ENCODE measurements at places on chromosomes 16 and 17.
A peak's percentile ranks its signal among the peaks of the same experiment; 100 is the strongest.

DNA sequence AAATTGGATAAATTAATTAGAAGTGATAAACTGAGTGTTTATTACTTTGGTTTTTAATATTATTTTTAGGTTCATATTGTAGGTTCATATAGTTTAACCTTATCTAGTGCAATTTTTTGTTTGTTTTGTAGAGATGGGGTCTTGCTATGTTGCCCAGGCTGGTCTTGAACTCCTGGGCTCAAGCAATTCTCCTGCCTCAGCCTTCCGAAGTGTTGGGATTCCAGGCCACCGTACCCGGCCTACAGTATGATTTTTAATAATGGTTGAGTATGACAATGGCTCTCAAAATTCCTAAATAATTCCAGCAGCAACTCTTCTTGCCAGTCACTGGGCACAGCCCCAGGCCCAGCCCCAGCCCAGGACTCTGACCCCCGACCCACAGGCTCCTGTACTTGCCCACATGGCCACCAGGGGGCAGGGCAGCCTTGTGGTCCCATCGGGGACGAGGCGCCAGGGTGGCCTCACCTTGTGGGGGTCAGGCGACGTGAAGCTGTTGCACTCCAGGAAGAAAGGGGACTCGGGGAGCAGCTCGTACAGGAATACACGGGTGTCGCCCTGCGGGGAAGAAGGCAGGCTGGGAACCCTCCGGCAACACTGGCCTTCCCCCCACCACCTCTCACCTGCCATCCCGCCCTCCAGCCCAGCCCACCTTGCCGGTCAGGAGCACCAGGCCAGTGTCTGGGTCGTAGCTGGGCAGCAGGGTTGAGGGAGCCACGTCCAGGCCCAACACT is 7.9 kb upstream of the PAM16 start:
- DNase-seq = peak; percentile 90

- DNase-seq = no peak
These were observed 3.1 kb downstream of the ROGDI start for GRCh38 chr16:4799171-4799855.

DNA sequence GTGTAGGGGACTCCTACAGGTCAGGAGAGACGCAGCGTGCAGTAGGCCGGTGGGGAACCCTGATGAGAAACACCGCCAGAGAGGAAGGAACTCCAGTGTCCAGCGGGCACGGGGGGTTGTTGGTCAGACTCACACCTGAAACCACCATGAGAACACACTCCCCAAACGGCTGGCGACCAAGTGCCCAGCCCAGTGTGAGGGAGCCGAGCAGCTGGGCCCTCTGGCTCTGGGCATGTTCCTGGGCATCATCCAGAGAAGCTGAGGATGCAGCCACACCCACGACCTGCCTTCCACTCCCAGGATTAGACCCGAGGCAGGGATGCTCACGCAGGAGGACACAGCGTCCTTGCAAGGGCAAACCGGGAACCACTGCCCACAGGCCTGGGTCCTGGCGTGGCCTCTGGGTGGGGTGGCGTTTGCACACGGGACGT is 108.3 kb upstream of the ZNF750 start:
- no peak for DNase-seq

DNA sequence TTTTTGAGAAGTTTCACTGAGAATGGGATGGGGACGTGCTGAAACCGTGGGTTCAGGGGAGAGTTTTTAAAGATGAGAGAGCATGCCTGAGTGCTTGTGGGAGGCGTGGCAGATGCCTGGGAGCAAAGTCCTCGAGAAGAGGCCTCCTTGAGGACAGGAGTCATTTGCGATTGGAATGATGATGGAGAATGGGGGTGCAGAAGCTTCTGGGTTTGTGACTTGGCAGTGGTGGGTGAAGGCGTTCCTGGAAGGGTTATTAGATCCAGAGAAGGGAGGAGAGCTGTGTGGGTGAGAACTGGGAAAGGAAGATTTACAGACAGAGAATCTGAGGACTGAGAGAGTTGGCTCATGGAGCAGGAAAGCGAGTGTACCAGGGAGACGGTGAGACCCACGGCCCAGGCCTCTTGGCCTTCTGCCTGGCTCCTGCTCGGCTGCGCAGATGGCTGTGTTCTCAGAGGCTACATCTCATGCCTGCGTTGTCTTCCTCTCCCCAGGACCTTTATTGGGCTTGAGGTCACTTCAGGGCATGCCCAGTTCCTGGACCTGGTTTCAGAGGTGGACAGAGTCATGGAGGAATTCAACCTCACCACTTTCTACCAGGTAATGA is 8.6 kb upstream of the MMP15 start:
- DNase-seq = no peak

DNA sequence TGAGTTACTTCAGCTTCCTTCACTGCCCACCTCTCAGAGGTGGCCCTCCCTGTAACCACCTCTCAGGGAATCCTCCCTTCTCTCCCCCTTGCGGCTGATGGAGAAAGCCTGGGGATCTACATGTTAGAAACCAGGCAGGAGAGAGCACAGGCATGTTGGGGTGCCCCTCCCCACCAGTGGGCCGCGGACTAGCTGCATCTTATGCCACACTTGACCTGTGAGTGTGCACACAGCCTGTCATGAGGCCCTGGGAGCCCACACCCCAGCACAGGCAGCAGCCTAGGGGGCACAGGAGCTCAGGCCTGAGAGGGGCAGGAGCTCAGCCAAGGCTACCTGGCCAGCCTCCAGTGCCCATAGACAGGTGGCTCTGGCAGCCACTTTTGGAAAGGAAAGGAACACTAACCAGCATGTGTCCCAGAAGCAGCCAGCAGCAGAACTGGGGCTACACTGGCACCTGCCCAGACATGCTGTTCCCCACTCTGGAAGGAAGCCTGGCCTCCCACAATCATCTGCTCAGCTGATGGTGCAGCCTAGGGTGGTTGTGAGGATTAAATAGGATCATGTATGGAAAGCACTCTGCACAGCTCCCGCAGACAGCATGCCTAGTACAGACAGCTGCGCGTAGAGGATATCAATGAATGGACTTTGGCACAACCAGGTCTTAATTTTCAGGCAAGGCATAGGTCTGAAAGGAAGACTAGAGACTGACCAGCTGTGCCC is 60.5 kb downstream of the TMEM132E start:
- DNase-seq = no peak

- DNase-seq = no peak
These were observed 2.4 kb upstream of the CBFB start for GRCh38 chr16:67026570-67026969.

- DNase-seq = no peak
These were observed 24.5 kb upstream of the SUPT4H1 start for GRCh38 chr17:58376472-58377000.

GRCh38 chr16:67000384-67001351 is 12.3 kb downstream of the CES4A start:
- DNase-seq = peak; percentile 89

- DNase-seq = no peak
These were observed 235.7 kb downstream of the GSG1L start for GRCh38 chr16:27827765-27828164.

- DNase-seq = no peak
These were observed 8.2 kb upstream of the MMP2 start for GRCh38 chr16:55470533-55471371.

GRCh38 chr17:28204751-28205150 is 114.2 kb upstream of the TMEM97 start:
- no peak for DNase-seq

GRCh38 chr17:80971704-80972304 is 19.8 kb upstream of the CHMP6 start:
- DNase-seq = no peak

DNA sequence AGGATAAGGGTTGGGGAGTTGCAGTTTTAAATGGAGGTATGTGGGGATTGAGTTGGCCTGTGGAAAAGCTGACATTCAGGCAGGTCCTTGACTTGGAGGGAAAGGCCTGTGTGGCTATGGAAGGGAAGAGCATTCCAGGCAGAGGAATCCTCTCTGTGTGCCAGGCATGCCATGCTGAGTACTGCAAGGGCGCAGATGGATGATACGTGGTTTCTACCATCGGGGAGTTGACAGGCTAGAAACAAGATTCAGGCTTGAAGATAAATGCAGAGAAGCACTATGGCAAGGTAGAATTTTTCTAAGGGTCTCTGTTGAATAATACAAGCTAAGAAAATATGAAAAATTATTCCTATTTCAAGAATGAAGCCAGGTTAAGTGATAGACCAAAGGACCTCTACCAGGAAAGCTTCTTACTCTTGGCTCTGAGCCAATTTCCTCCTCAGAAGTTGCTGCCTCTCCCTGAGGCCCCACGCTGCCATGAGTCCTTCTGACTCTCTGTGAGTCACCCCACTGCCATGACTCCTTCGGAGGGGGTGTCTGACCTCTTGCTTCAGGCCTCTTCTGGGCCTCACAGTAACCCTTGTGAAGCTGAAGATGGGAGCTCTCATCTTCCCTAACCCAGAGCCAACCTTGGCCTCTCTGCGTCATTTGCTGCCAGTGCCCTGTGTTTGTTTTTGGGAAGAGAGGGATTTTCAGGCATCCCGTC is 75.8 kb downstream of the WNT3 start:
- no peak for DNase-seq

DNA sequence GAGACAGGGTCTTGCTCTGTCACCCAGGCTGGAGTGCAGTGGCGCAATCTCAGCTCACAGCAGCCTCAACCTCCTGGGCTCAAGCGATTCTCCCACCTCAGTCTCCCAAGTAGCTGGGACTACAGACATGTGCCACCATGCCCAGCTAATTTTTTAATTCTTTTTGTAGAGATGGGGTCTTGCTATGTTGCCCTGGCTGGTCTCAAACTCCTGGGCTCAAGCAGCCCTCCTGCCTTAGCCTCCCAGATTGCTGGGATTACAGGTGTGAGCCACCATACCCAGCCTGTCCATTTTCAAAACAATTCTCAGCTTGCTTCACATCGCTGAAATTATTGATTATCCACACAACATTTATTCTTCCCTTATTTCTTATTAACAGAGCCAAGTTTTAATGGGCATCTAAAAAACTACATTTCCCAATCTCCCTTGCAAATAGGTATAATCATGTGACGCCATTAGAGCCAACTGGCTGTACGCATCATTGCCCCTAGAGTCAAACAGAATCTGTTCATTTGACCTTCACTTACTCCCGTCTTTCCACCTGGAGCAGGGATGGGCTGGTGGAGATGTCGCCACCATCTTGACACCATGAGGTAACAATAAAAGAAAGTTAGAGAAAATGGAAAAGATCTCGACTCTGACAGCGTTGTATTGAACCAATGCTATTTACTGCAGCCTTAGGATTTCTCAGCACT is 148.0 kb upstream of the FOXF1 start:
- DNase-seq = no peak

DNA sequence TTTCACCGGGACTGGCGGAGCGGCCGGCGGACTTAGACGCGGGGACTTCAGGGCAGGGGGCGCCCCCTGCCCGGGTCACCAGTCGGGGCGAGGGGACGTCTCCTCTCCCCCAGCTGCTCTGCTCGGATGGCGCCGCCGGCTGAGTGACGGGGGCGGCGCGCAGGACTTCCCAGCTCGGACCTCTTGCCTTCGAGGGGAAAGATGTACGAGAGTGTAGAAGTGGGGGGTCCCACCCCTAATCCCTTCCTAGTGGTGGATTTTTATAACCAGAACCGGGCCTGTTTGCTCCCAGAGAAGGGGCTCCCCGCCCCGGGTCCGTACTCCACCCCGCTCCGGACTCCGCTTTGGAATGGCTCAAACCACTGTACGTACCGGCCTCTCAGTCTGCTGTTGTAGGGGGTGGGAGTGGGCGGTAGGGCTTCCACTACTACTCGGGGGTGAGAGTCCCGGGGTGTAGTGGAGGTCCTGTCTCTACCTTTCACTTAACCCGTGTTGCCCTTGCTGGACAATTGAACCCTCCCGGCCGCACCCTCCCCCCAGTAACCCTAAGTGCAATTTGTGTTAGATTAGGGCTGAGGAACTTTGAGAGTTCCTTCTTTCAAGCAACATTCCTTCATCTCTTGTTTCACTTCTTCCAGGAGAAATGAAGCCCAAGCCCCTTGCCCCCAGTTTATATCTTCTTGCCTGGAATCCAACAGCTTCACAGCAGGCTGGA is 21.9 kb downstream of the GJD3 start:
- no peak for DNase-seq

GRCh38 chr17:1727258-1727789 is 2.8 kb downstream of the WDR81 start:
- DNase-seq = no peak

GRCh38 chr17:35555691-35556090 is 4.9 kb downstream of the SLFN14 start:
- DNase-seq = no peak

DNA sequence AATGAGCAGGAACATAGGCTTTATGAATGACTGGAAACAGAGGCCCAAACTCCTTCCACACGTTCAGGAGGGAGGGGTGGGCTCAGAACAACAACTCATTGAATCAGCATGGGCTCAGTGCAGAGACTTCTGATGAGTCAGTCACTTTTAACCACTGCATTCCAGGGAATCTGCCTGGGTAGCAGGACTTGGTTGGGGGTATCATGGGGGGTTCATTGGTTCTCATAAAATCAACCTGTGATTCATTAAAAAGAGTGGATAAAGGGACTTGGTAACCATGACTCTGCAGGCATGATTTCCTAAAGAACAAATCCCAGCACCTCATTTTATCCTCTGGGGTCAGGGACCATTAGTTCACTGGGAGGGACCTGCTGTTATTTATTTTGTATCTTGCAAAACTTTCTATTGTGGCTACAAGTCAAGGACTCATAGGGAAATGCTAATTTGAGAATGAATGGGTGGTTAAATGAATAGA is 13.8 kb downstream of the ITGB3 start:
- no peak for DNase-seq

DNA sequence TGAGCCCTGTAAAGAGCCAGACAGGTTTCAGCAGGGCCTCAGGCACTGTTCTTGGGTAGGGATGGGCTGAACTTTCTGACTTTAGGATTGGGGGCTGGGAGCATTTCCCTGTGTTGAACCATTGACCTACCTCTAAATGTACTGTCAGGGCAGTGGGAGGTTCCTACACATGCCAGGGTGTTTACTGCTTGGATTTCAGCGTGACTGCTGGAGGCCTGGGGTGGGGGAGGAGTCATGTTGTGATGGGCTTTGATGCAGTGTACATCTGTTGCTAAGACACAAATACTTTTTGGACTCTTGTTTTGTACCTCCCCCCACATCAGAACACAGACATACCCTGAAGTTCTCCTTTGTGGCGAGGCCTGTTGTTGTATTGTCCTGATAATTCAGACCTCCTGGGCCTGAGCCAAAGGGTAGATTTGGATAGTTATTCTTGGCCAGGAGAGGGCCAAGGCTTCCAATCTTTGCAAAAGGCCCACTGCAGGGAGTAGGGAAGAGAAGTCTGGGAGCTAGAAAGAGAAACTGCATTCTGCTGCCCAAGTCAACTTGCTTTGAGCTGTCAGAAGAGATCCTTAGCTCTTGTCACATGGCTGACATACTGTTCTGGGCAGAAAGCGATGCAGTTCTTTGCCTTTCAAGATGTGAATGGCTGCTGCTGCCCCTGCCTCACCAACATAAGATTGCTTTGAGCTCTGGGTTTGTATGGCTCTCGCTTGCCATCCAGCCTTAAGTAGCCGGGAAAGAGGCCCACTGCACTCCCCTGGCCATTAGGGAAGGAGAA is 3.7 kb downstream of the NFE2L1 start:
- no peak for DNase-seq

DNA sequence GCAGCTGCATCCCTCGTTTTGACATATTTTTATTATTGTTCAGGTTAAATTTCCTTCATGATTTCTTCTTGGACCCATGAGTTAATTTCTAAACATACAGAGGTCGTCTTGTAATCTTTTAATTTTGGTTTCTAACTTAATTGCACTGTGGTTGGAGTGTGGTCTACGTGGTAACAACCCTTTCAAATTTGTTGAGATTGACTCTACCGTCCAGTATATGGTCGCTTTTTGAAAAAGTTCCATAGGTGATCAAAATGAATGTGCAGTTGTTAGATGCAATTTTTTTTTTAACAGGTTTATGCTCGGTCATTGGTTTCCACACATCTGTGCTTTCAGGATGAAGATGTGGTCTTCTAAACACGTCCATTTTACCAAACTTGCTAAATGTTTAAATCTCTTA is 11.0 kb upstream of the SLC6A4 start:
- DNase-seq = no peak

All from activated CD4-positive, alpha-beta T cell treated with anti-CD3 and anti-CD28 coated beads, Interleukin-2, amount 10 ng/mL, durations not matched to agents 24 days and 14 days (primary cell).